A549 treated with Mapracorat at 1 μM for 4 hours (cell line): ENCODE measurements at places on chromosomes 7 and 10. TPM values are rescaled to one million over a fixed set of nuclear protein-coding genes. Genes with fewer than 3 reads are reported as not detected.

PPA1 gene
- total RNA-seq, result 209 to 255 TPM (median 213 TPM) in 5 replicates

SUGCT gene
- 0.98 to 1.8 TPM (median 1.1 TPM) in 5 replicates for total RNA-seq

ECHDC3 gene
- total RNA-seq, result 8.8 to 10.6 TPM (median 9.4 TPM) in 5 replicates

SEMA3D gene
- 0.08 to 0.10 TPM in 2 of 5 replicates, not detected in the others for total RNA-seq

GJC3 gene
- 0.12 to 0.21 TPM (median 0.12 TPM) in 3 of 5 replicates, not detected in the others for total RNA-seq

TRIL gene
- total RNA-seq, result not detected in 5 replicates

DNAAF5 gene
- 35.8 to 49.3 TPM (median 46.4 TPM) in 5 replicates for total RNA-seq

DGKI gene
- total RNA-seq, result 0.22 to 0.63 TPM (median 0.39 TPM) in 5 replicates

PLEKHS1 gene
- total RNA-seq, result 0.04 to 0.06 TPM (median 0.05 TPM) in 3 of 5 replicates, not detected in the others

FXYD4 gene
- total RNA-seq, result not detected in 5 replicates

RPA3 gene
- total RNA-seq, result 85.3 to 104 TPM (median 100 TPM) in 5 replicates

MYL10 gene
- not detected in 5 replicates for total RNA-seq

NUPR2 gene
- not detected in 5 replicates for total RNA-seq
